LoVo (cell line): ENCODE measurements at places on chromosomes 16 and 17.

GRCh38 chr17:74016461-74016860, 187.0 kb upstream of the RPL38 start:
- DNase-seq, result no peak

GRCh38 chr17:82380860-82381702, 9.5 kb downstream of the UTS2R start:
- no peak for DNase-seq

- DNase-seq, result peak; percentile 27
Measured at GRCh38 chr17:76383546-76384221, 725 bp upstream of the SPHK1 start.

DNA sequence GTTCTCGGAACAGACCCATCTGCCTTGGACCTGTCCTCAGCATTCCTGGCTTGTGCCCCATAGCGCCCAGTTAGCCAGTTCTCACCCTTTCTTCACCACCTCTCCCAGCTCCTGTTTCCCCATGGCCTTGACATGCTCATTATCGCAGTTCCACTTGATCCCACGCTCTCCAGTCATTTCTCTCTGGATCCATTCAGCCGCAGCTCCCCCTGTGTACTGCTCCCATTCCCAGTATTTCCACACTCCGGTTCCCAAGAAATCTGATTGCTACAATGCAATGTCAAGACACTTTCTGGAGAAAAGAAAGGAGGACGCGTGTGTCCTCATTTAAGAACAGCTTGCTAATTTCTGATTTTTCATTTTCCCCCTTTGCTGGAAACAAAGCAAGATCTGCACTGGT, 55.4 kb downstream of the TMEM186 start:
- no peak for DNase-seq

DNA sequence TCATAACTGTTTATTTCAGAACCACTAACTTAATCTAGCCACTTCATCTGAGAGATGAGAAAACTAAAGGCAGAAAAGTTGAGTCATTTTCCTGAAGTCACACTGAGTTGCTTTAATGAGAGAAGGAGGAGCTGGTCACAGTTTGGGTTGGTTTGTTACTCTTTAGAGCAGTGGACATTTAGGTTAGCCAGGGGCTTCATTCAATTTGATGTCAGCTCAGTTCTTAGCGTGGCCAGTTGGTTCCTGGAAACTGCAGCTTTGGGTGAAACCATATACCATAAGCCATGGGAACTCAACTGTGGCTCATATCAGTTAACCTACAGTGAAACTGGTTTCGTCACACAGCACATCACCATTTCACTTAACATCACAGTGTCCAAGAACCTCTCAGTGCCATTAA, 59.2 kb upstream of the ADORA2B start:
- DNase-seq, result no peak

GRCh38 chr17:38905375-38905774, 20.0 kb upstream of the LASP1NB start:
- no peak for DNase-seq

DNA sequence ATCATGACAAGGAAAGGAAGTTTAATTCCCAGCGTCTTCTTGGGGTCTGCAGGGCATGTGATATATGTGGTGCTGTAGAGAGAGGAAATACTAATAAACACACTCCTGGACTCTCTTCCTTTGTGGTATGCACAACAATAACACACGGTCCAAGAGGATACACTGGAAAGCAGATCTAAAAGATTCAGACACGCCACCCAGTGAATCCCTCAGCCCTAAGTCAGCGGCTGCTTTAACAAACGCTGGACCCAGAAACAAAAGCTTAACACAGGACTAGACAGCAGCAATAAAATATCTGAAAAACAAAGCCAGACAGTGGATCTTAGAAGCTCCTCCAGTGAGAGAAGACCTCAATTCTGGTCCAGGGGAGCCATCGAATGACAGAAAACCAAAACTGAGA, 13.1 kb downstream of the CFAP20 start:
- no peak for DNase-seq

GRCh38 chr17:40525294-40525693, 23.9 kb upstream of the TNS4 start:
- DNase-seq, result no peak

- DNase-seq, result no peak
Measured at GRCh38 chr17:40338058-40338457, 26.5 kb downstream of the GJD3 start.

DNA sequence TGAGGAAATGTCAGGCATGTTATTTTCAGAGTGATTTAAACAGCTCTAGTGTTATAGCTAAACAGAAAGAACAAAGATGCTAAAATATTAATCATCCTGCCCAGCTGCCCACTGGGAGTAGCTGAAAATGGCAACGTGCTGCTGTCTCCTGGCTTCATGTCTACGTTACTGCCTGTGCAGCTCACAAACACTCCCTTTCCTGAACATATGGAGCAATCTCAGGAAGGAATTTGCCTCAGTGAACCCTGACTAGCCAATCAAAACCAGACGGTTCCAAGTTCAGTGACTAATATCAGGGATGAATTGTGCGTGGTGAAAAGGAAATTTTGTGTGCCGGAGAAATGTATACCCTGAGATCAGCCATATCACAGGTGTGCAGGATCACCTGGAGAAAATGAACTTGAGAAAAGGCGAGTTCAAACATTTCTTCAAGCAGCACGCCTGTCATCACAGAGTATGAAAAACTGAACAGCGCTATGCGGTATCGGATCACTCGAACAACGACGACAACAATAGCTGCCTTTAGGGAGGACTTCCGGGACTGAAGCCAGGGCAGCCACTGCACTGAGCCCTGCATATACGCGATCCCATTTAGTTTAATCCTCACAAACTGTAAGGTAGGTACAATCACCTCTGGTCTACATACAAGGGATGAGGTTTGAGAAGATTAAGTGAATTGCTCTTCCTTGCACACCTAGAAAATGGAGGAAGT, 110.3 kb downstream of the STX8 start:
- no peak for DNase-seq

DNA sequence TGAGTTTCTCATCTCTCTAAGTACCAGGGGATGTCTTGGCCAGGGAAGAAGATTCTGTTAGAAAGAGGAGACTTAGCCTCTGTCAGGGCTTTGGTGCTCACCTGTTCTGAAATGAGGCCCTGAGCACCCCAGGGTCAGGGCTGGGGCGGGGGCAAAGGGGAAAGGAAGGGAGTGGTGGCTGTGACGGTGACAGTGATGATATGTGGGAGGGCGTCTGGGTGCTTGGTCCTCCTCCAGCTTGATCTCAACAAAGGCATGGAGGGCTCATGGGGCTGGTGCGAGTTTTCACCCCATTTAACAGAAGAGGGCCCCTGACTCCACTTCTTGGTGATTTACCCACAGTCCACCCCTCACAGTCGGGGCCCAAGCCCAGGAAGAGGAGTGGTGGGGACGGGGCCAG, 15.1 kb downstream of the SOX8 start:
- DNase-seq, result no peak

GRCh38 chr16:4869147-4869805, 22.0 kb downstream of the UBN1 start:
- no peak for DNase-seq

GRCh38 chr17:43667506-43667905, 5.8 kb upstream of the MEOX1 start:
- DNase-seq, result no peak

DNA sequence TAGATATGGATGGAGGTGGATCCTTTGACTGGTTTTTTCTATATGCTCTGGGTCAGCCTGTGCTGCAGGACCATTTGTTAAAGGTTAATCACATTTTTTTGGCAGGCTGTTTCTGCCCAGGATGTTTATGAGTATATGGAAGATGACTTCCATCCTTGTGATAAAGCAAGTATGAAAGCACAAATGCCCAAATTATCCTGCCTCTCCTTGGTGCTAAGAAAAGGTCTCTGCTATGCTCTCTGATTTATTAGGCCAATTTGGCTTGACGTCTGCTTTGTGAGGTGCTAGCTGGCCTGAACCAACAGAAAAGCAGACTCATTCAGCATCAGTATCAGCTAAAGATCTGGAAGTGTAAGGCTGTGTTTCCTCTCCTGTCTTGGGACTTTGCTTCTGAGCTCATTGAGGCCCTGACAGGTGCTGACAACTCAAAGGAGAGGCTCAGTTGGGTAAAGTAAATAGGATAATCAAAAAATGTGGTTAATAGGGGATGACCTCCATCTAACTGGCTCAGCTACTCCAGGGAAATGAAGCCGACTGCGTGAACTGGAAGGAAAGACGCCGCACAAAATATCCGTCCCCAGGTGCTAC, 15.2 kb downstream of the ANKRD40 start:
- peak; percentile 19 for DNase-seq

DNA sequence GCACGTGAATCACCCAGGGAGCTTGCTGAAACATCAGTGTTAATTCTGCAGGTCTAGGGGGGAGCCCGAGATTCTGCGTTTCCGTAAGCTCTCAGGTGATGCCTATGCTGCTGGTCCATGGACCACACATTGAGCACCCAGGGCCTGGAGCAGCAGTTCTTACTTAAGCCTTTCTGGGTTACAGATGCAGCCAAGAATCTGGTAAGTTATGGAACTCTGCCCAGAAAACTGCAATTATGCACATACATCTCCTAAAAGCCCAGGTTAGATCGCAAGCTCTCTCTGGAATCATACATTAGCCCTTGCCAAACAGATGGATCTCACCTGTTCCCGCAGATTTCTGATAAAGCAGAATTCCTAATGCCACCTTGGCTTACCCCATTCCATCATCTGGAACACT, 265.9 kb upstream of the SALL1 start:
- DNase-seq, result no peak

GRCh38 chr17:27353461-27354050, 59.6 kb downstream of the WSB1 start:
- DNase-seq, result peak; percentile 95

DNA sequence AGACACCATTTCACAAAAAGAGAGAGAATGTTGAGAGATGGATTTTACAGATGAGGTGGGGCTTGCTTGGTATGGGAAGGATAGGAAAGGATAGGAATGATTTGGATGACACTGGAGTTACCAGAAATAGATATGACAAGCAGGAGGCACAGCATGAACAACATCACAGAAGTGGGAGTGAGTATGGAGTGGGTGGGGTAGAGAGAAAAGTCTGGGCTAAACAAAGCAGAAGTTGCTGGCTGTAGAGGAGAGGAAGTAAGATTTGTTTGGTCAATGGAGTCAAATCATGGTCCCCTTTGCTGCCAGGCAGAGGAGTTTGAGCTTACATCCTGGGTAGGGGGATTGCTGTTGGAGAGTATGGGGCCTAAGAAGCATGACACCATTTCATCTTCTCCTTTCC, 101.7 kb downstream of the VAT1L start:
- DNase-seq, result no peak

DNA sequence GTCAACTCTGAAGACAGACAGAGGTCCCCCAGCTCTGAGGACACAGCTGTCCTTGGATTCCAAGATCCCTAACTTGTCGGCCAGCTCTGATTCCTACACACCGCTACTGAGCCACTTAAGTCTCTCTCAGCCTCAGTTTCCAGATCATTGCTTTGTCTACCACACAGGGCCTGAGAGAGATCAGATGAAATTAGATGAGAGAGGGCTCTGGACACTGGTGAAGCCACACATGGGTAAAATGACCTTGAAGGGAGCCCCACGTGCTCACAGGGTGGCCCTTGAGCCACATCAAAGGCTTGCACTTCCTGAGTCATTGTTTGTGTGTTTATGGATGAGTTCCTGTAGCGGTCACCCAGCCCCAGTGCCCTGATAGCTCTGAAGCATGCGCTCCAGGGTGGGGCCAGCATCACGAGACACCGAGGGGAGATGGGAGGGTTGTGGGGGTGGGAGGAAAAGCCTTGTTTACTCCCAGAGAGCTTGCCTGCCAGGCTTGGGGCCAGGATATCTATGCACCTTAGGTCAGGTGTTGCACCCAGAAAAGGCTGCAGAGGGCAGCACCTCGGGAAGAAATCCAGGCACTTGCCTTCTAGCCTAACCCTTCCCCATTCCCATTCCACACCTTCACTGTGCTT, 32.7 kb upstream of the SLC6A2 start:
- peak; percentile 72 for DNase-seq

GRCh38 chr17:80023481-80024205, 12.0 kb downstream of the TBC1D16 start:
- DNase-seq, result no peak

DNA sequence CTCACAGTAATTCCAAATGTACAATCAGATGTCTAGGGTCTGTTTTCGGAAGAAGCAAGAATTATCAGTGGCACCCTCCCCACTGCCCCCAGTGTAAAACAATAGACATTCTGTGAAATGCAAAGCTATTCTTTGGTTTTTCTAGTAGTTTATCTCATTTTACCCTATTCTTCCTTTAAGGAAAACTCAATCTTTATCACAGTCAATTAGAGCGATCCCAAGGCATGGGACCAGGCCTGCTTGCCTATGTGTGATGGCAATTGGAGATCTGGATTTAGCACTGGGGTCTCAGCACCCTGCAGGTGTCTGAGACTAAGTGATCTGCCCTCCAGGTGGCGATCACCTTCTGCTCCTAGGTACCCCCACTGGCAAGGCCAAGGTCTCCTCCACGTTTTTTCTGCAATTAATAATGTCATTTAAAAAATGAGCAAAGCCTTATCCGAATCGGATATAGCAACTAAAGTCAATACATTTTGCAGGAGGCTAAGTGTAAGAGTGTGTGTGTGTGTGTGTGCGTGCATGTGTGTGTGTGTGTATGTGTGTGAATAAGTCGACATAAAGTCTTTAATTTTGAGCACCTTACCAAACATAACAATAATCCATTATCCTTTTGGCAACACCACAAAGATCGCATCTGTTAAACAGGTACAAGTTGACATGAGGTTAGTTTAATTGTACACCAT, 59.7 kb downstream of the HLF start:
- DNase-seq, result no peak

DNA sequence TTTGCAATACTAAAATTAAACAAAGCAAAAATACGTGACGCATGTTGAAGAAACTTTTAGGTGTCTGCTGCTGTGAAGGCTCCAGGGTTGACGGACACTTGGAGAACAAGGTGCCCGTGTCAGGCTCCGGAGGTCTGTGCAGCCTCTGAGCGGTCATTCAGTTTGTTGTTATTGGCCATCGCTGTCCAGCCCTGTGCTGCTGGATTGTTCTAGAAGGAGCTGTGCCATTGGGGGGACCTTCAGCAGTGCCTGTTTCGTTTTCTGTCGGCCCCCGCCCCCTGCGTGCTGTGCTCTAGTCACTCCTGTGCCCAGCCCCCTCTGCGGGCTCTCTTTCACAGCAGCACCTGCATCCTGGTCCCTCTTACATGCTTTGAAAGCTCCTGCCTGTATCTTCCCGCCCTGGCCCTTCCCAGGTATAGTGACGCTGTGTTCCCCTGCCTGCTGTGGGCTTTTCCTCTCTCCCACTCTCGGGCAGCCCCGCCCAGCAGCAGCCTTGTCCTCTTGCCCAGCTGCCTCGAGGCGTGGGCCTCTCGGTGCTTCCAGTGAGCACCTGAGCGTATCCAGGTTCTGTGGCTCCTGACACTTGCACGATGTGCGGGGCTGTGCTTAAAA, 50.7 kb downstream of the RNF213 start:
- no peak for DNase-seq
